ENCODE measurements at places on chromosomes 2 and 18.

DNA sequence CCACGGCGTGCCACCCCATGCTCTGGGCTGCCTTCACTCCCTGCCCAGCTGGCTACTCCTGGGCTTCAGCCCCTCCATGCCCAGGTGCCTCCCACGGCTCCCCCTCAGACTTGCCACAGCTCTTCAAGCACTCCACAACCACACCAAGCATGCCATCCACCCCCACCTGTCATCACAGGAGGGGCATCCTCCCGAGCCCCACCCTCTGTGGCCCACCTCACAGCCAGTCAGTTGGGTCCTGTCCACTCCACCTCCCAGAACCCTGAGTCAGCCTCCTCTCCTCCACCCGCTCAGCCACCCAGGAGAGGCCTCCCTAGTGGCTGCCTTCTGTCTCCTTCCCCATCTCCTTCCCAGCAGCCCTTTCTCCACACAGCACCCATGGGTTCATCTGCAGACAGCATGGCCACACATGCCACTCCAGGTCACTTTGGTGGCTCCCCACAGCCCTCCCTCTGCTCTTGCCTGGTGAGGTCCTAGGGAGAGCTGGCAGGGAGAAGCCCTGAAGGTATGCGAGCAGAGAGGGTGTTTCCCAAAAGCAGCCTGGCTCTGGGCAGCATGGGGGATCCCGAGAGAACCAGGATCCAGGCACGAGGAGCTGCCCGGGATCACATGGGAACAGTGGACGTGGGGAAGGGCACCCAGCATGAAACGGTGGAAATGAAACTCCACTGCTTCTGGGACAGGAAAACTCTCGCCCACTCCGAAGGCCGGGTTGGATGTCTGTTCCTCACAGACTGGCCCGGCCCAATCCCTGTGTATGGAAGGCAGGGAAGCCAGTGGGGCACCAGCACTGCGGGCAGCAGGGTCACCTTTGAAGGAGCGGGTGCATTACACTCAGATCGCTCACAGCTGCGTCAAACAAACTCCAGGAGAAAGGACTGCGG lies 2.7 kb downstream of the LIMS2 start:
- no peak for DNase-seq

- no peak for DNase-seq
These were observed 81.6 kb downstream of the EPB41L3 start for GRCh38 chr18:5462227-5462626.

GRCh38 chr2:157443795-157444640 lies at the start of gene CYTIP:
CYTIP (minus strand) TSS chr2:157444089; CDS start chr2:157444020, 69 bp downstream.
- no peak for DNase-seq

GRCh38 chr2:203328760-203329540 lies 756 bp downstream of the ABI2 start:
- peak; percentile 11 for DNase-seq

DNA sequence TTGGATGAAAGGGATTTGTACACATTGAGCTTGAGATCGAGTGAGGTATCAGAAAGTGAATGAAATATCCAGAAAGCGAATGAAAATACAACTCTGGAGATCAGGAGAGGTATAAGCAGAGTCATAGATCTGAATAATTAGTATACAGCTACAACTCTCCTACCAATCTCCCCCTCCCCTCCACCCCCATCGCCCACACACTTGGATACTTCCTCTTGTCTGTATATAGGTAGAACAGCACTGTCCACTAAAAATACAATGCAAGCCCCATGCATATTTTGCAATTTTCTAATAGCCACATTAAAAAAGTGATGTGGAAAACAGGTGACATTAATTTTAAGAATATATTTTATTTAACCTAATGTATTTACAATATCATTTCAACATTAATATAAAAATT lies 23.7 kb upstream of the WIPF1 start:
- DNase-seq: no peak

DNA sequence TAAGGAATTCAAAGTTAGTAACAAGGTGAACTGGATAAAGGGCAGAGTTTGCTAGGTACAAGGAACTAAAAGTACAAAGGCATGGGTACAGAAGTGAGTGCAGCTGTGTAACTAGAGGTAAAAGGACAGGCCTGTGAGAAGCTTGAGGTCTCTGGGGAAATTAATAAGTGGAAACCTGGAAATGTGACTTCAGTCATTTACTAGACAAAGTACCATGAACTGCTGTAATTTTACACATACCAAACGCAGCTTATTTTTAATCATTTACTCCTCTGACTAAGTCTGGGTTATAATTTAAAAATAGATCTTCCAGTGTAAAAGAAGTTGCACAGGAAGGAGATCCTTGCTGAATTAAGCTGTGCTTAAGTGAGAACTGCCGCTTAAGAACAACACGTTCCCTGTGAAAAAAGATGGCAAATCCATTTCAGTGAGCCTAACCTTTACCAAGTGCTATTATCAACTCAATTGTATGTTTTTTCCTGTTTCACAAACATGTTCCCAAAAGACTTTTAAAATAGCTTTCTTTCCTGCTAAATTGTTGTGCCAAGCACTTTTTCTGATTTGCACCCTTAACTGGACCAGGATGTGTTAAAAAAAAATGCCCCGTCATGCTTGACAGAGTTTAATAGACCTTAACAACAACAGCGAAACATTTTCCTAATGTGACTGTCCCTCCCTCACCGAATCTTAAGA lies 44.3 kb downstream of the CALCRL start:
- DNase-seq: no peak

DNA sequence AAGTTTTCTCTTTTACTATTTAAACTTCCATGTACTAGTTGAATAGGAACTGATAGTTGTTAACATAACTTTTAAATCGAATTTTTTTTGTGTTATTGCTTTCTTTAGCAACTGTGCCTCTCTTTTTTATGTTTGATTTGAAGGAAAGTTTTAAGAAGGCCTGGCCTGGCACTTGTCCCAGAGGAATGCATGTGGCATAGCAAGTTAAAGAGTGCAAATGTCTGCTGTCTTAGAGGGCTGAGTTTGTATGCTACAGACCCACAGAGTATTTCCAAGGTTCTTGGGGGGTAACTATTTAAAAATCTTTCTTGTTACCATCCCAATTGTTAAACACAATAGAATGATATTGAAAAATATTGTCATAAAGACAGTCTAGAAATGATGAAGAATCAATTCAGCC lies 47.0 kb downstream of the MTCL1 start:
- no peak for DNase-seq

DNA sequence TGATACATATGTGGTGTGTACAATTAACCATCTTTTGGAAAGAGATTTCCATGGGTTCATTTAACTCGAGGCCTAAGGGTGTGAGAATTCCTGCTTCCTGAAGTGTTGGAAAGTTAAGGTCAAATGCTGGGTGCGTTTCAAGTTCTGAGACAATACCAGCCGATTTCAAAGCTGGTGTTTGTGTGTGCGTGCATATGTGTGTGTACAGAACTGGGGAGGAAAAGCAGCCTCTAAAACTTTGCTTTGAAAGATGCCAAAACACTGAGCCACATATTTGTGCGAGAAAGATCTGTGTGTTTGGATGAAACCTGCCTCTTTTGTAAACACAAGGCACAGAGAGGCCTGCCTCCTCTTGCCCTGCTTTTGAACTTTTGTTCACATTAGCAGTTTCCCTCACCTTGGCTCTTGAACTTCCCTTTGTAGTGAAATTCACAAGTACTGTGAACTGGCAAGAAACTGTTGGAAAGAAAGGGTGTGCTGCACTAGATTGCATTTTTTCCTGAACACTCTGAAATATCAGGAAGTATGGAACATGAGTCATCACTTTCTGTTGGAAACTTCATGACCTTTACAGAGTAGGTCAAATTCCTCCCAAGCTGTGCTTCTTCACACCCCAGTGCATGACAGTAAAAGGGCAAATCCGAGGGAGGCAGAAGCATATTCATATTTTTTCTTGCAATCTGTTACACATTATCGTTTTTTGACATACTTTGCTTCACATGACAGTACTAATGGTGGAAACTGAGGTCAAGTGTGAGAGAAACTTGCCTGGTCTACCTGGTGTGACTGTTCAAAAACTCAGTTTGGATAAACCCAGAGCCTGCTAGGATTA lies 20.0 kb upstream of the CAVIN2 start:
- DNase-seq: no peak

DNA sequence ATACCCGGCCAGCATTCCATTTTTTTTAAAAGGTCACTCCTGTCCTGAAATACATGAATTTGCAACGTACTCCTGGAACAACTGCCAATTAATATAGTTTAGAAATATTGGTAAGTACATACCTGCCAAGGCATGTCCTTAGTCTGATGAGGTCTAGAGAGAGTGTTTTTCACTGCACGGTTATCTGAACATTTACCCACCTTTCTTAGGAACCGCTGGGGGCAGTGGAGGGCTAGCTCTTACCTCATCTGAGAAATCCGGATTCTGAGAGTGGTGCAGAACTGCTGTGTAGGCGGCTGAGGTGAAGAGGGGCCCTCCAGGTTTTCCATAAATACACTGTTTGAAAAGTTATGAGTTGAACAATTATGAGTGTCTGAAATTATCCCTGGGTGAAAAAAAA lies 133.1 kb upstream of the CCDC195 start:
- no peak for DNase-seq

- no peak for DNase-seq
These were observed 38.4 kb upstream of the DTNB start for GRCh38 chr2:25711675-25712354.

- no peak for DNase-seq
These were observed 45.6 kb downstream of the ZNF519 start for GRCh38 chr18:14086458-14087231.

DNA sequence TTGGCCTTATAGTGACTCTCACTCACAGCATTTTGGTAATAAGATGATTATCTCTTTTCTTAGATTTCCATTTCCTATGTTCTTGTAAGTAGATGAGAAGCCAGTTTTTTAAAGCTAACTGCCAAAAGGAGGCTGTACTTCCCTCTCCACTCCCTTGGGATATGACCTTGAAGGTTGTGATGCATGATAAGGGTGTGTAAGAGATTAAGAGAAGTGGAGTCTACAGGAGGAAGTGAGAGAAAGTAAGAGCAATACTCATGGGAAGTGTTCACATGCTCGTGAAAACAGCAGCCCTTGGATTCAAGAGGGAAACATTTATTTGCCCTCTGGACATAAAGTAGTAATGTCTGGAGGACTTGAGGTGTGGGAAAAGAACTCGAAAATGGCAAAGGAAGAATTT lies 171.5 kb downstream of the EVA1A start:
- no peak for DNase-seq

- no peak for DNase-seq
These were observed 131.6 kb upstream of the OTX1 start for GRCh38 chr2:62919041-62919440.

GRCh38 chr18:5144629-5145028 lies 52.4 kb downstream of the AKAIN1 start:
- DNase-seq: no peak

DNA sequence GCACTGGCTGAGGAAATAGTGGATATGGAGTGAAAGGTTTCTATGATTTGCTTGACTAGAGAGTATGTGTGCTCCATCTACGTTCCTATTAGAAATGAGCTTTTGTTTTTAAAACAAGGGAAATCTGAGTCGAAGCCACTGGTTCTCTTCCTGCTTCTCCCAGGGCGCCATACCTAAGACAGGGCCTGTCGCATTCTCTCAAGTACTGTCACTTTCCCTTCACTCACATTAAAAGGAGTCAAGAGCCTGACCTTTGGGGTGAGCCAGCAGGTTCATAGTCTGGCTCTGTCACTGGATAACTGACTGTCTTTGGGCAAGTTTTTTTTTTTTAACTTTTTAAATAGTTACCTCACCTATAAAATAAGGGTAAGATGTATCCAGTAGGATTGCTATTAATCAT lies 121.0 kb downstream of the MAP3K20 start:
- no peak for DNase-seq

- DNase-seq: no peak
These were observed 84.3 kb downstream of the PXDN start for GRCh38 chr2:1659951-1660565.

- DNase-seq: no peak
These were observed 786 bp downstream of the TAF1B start for GRCh38 chr2:9844036-9844483.

GRCh38 chr2:71078624-71079023 lies 10.2 kb downstream of the NAGK start:
- DNase-seq: no peak

DNA sequence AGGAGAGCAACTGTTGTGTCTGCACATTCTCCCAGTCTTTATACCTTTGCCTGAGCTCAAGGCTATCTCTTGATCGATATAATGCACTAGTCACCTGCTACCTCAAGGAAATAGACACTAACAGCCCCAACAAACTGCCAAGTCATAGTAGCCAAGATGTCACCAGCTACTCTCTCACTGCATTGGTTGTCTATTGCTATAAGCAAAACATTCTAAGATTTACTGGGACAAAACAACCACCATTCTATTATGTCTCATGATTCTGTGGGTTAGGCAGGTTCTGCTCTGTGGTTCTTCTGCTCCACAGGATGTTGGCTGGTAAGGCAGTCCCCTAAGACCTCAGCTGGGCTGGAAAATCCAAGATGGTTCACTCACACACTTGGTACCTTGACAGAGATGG lies 28.5 kb upstream of the MLPH start:
- DNase-seq: no peak

DNA sequence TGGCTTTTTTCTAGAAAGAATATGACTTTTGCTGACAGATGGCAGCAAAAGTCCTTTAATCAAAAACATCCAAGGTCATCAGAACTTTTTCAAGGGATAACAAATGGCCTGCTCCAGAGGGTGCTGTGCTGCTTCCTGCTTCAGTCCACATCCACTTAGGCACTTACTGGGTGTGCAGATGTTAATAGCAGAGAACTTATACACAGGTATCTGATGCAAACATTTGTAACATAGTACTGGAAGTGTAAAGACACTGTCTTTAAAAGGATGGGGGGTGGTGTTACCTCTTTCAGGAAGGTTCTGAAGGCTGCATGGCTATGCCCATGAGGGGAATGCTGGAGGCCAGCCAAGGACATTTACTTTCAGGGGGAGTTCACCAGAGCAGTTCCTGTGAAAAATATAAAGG lies 5.5 kb downstream of the HOXD8 start:
- DNase-seq: no peak

- no peak for DNase-seq
These were observed 2.7 kb upstream of the CROCC2 start for GRCh38 chr2:240903191-240904060.

- no peak for DNase-seq
These were observed 87.9 kb upstream of the ATG16L1 start for GRCh38 chr2:233163486-233164103.

- DNase-seq: no peak
These were observed 286.5 kb upstream of the SYT4 start for GRCh38 chr18:43563780-43564179.

Data from activated CD8-positive, alpha-beta memory T cell treated with anti-CD3 and anti-CD28 coated beads for 1 hour (primary cell).